Ascending aorta (tissue), 2 donors: ENCODE measurements at places on chromosomes 11 and 22.
A peak's percentile ranks its signal among the peaks of the same experiment; 100 is the strongest.

- H3K36me3 ChIP-seq: peaks cover 12% of the 10 kb centered on the region
- H3K27me3 ChIP-seq: no peaks in the 10 kb centered on the region
- H3K4me3 ChIP-seq: no peak overlapping the region
- H3K27ac ChIP-seq: peak overlapping the region; percentile 98
Measured at GRCh38 chr11:12186701-12187100, 76.3 kb downstream of the MICAL2 start.

GRCh38 chr11:23423656-23424055, 563.4 kb upstream of the CCDC179 start:
- H3K27me3 ChIP-seq: no peaks in the 10 kb centered on the region
- H3K36me3 ChIP-seq: no peaks in the 10 kb centered on the region
- H3K4me1 ChIP-seq: no peaks in the 10 kb centered on the region

GRCh38 chr11:96045622-96046456, 121.9 kb upstream of the MTMR2 start:
- H3K27ac ChIP-seq: peak overlapping the region; percentile 90
- H3K4me1 ChIP-seq: no peaks in the 10 kb centered on the region
- no peaks in the 10 kb centered on the region for H3K27me3 ChIP-seq
- DNase-seq: peak; percentile 23
- H3K4me3 ChIP-seq: peak overlapping the region; percentile 51

DNA sequence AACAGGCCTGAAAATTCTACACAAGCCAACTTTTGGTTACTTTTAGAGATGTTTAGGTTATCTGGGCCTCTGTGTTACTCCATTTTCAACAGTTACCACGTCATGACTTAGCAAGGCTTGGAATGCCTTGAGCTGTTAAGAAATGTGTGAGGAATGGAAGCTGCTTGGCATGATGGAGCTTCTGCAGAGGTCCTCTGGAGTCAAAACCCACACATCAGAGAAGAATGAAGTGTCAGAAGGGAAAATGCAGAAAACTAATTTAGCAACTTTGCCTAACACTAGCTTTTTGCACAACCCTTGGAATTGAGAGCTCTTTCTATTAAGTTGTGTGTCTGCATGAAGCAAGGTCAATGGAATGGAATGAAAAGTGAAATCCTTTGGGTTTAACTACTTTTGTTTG, 27.4 kb downstream of the FAT3 start:
- peak overlapping the region; percentile 25 for H3K27ac ChIP-seq
- no peaks in the 10 kb centered on the region for H3K36me3 ChIP-seq
- no peaks in the 10 kb centered on the region for H3K27me3 ChIP-seq
- no peak for DNase-seq

DNA sequence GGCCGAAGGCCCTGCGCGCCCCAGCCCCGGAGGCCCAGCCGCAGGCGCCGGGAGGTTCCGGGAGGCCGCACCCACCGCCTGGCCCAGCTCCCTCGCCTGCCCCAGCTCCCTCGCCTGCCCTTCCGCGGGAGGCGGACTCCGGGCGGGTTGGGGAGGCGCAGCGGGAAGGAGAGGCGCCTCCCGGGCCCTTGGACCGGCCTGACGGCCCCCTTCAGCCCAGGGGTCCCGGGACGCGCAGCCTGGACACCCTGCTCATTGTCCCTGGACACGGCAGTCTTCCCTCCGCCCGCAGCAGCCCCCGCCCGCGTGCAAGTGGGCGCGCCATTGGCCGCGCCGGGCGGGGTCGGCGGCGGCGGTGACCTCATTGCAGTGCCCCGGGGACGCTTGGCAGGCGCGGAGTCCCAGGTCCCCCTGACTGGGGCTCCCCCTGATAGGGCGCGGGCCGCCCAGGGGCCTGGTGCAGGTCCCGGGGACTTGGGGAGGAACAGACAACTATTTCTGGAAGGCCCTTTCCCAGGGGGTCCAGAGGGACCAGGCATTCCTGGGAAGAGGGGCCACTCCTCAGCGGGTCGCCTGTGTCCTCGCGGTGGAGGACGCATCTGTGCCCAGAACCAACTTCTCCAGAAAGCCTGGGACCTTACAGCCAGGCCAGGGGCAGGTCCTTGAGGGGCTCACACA, 501 bp downstream of the CD151 start:
- peak overlapping the region; percentile 67 for H3K4me3 ChIP-seq
- H3K27ac ChIP-seq: peak overlapping the region; percentile 81
- H3K4me1 ChIP-seq: peaks cover 13% of the 10 kb centered on the region
- H3K36me3 ChIP-seq: peaks cover 25% of the 10 kb centered on the region

- H3K27me3 ChIP-seq: no peaks in the 10 kb centered on the region
- no peaks in the 10 kb centered on the region for H3K36me3 ChIP-seq
- no peak for DNase-seq
- no peaks in the 10 kb centered on the region for H3K4me1 ChIP-seq
Measured at GRCh38 chr11:8219257-8220021, 44.2 kb downstream of the LMO1 start.

DNA sequence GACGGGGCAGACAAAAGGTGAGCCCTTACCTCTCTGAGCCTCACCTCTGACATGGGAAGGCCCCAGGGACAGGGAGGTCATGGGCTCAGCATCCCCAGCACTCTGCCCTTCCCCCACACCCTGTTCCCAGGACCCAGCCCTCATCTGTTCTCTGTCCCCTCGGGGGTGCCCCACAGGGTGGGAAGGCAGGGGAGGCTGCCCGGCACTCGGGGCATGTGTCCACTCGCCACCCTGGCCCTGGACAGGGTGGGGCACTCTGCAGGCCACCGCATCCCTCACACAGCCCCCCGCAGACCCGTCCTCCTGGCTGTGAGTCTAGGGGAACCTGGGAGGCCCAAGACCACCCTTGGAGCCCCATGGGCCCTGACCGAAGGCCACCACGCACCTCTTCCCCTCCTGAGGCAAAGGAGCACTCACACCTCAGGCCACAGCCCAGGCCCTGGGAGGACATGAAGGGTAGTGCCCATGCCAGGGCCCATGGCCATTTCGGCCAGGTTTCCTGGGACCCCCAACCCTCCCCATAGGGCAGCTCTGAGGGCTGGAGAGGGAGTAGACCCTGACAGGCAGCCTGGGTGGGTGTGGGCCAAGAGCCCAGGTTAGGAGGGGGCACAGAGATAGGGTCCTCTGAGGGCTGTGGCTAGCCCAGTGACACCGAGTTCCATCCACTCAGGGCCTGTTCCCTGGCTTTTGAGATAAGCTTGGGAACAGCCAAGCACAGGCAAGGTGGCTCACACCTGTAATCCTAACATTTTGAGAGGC, 193.1 kb downstream of the IGLL1 start:
- H3K27me3 ChIP-seq: no peaks in the 10 kb centered on the region
- no peak overlapping the region for H3K4me3 ChIP-seq
- H3K4me1 ChIP-seq: no peaks in the 10 kb centered on the region
- DNase-seq: no peak

GRCh38 chr11:130831506-130831905, 84.8 kb downstream of the SNX19 start:
- no peak overlapping the region for H3K27ac ChIP-seq
- no peaks in the 10 kb centered on the region for H3K27me3 ChIP-seq
- H3K36me3 ChIP-seq: no peaks in the 10 kb centered on the region
- no peak overlapping the region for H3K4me3 ChIP-seq

- no peaks in the 10 kb centered on the region for H3K27me3 ChIP-seq
- H3K4me1 ChIP-seq: peaks cover 11% of the 10 kb centered on the region
- H3K36me3 ChIP-seq: no peaks in the 10 kb centered on the region
- H3K4me3 ChIP-seq: peak overlapping the region; percentile 66
Measured at GRCh38 chr11:575313-575995, 816 bp upstream of the PHRF1 start.

GRCh38 chr11:72331761-72332160, 87.8 kb upstream of the PHOX2A start:
- no peak overlapping the region for H3K4me3 ChIP-seq
- peaks cover 13% of the 10 kb centered on the region for H3K4me1 ChIP-seq
- no peaks in the 10 kb centered on the region for H3K36me3 ChIP-seq
- H3K27ac ChIP-seq: no peak overlapping the region

- no peak for DNase-seq
- H3K4me3 ChIP-seq: no peak overlapping the region
- no peak overlapping the region for H3K27ac ChIP-seq
- no peaks in the 10 kb centered on the region for H3K4me1 ChIP-seq
- H3K27me3 ChIP-seq: no peaks in the 10 kb centered on the region
Measured at GRCh38 chr11:121703201-121703600, 250.4 kb upstream of the SORL1-AS1 start.

GRCh38 chr22:44393066-44393465, 80.3 kb upstream of the SHISAL1 start:
- H3K36me3 ChIP-seq: no peaks in the 10 kb centered on the region
- no peak for DNase-seq
- no peak overlapping the region for H3K4me3 ChIP-seq
- H3K4me1 ChIP-seq: no peaks in the 10 kb centered on the region
- no peaks in the 10 kb centered on the region for H3K27me3 ChIP-seq
- H3K27ac ChIP-seq: no peak overlapping the region

DNA sequence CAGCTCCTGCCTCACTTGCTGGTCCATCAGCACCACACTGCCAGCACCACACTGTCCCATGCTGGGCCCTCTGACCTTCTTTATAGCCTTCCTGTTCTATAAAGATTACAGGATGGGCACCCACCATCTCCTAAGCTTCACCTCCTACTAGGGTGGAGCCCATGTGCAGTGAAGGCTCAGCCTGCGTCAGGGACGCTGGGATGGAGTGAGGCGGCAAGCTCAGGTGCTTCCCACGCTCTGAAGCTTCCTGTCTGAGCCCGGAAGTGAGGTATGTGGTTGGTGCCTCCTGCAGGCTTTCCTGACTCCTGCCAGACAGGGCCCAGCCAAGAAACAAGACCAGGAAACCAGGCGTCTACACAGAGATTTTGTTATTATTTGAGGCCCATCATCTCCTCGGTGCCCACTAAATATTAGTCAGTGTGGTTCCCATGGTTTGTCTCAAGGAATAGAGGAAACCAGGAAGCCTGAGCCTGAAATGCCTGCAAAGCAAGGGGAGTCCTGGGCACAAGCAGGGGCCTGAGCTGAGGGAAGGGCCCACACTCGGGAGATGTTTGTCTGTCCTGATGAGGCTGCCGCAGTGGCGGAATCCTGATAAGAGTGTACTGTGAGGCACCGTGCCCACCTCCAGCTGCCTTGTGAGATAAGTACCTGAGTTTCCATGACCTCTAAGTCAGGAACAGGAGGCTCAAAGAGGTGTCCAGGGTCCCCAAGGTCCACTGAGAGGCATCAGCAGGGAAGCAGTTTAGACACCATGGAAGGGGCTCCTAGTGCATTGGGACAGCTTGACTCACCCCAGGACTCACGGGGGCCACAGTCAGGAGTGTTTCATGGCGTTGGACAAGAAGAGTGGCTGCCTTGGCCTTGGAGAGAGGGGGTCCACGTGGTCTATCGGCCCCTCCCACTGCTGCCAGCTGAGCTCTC, 22.0 kb downstream of the RSPH14 start:
- H3K4me1 ChIP-seq: no peaks in the 10 kb centered on the region
- DNase-seq: no peak
- no peaks in the 10 kb centered on the region for H3K27me3 ChIP-seq
- H3K27ac ChIP-seq: no peak overlapping the region

DNA sequence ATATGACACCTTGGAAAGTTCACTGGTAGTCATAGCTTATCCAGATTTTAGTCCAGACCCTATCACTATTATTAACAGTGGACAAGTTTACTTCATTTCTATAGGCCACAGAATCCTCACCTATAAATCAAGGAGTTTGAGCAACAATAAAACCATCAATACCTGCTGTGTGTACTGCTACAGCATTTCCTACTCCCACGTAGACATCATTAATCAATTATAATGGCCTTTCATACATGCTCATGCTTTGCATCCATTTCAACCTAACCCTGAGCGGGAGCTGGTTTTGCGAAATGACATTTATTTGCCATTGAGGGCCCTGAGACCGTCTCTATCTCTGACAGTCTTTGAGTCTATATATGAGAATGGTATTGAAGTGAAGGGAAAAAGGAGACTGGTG, 312.3 kb downstream of the FAT3 start:
- no peaks in the 10 kb centered on the region for H3K36me3 ChIP-seq
- H3K4me3 ChIP-seq: no peak overlapping the region
- H3K4me1 ChIP-seq: no peaks in the 10 kb centered on the region
- no peak overlapping the region for H3K27ac ChIP-seq
- no peaks in the 10 kb centered on the region for H3K27me3 ChIP-seq

DNA sequence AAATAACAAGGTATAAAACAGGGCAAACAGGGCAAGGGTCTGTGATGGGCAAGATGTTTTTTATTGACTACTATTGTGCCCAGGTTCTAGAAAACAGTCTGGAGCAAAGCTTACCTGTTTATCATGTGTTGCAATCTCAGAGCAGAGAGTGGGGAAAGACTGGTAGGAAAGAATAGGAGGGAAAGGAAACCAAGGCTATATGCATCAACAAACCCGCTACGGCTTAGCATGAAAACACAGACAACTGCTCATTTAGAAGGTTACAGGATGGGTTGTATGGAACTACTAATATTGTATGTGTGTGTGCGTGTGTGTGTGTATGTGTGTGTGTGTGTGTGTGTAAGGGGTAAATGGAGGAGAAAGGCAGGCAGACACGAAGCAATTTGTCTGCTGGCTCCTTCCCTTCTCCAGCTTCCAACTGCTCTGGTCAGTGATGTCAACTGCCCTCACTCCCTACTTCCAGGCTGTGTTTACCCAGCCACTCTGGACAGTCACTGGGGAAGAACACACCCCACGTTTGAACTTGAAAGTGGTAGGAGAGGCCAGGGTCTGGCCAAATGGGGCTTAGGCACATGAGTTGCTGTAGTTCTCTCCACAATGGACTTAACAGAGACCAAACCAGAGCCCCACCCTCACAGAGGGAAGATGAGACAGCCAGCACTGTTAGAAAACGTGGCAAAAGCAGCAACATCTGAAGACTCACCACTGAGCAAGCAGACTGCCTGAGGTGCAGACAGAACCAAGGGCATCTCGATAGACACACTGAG, 47.0 kb downstream of the GAB2 start:
- no peaks in the 10 kb centered on the region for H3K27me3 ChIP-seq
- H3K4me1 ChIP-seq: peaks cover 31% of the 10 kb centered on the region
- H3K27ac ChIP-seq: peak overlapping the region; percentile 38
- no peak for DNase-seq
- H3K4me3 ChIP-seq: no peak overlapping the region
- no peaks in the 10 kb centered on the region for H3K36me3 ChIP-seq

GRCh38 chr11:9802291-9802861, 138.5 kb downstream of the SWAP70 start:
- H3K4me3 ChIP-seq: no peak overlapping the region
- H3K27me3 ChIP-seq: no peaks in the 10 kb centered on the region
- H3K4me1 ChIP-seq: peaks cover 40% of the 10 kb centered on the region
- H3K36me3 ChIP-seq: peaks cover 5% of the 10 kb centered on the region
- no peak for DNase-seq
